ENCODE measurements at places on chromosomes 3 and 15.

DNA sequence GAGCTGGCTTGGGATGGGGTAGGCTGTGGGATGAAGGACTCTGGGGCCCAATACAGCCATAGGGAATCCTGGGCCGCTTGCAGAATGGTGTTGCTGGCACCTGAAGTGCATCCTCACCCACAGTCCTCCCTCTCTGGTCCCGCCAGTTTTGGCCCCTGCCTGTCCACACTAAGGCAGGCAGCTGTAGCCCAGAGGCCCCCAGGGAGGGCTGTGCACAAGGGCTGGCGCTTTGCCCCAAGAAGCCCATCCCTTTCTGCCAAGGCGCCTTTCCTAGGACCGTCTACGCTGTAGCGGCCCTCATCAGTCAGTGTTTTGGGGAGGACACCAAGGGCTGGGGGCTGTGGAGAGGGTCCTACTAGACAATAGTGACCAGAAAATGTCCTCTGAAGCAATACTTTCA lies 116.2 kb upstream of the ABHD17C start:
- DNase-seq = no peak

GRCh38 chr3:66115858-66116654 lies 77.3 kb upstream of the MAGI1 start:
- DNase-seq = peak; percentile 35

GRCh38 chr3:110881069-110881468 lies 190.5 kb upstream of the NECTIN3 start:
- DNase-seq = no peak

GRCh38 chr3:32493437-32494414 lies 8.9 kb downstream of the CMTM6 start:
- DNase-seq = no peak

DNA sequence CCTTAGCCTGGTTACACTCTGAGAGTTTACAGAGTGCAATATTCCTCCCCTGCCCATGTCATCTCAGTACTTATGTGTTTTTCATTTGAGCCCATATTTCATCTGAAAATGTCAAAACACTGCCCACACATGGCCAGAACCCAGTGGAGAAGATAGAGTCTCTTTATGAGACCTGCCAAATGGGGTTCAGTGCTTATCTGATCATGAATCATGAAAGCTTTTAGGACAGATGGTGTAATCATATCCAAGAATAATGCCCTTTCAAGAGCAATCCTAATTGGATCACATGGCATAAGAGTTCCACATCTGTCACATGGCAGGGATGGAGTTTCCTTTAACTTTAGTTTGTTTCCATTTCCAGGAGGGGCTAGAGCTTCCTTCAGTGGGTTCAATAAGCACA lies 77.2 kb upstream of the AGBL1 start:
- no peak for DNase-seq
